ENCODE measurements at places on chromosomes 5 and 9.

- DNase-seq, result no peak
Observed at GRCh38 chr5:65413822-65414221, 67.9 kb downstream of the ADAMTS6 start.

- DNase-seq, result no peak
Observed at GRCh38 chr9:78691542-78691941, 394.6 kb downstream of the PSAT1 start.

- no peak for DNase-seq
Observed at GRCh38 chr5:6029811-6030271, 348.5 kb downstream of the MED10 start.

DNA sequence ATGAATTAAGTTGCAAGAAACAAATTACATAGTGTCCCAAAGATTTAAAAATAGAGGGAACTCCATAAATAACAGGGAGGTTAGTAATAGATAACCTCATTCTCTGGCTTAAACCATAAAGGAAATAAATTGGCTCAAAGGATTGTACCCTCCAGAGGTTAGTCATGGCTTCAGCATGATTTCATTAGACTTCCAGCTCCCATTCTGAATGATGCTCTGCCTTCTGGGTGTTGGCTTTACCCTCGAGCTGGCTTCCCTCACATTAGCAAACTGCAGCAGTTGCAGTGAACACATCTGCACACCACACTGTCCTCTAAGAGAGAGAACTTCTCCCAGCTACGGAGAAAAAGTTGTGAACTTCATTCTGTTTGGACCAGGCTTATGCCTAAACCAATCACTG is 70.4 kb downstream of the RGS7BP start:
- no peak for DNase-seq

GRCh38 chr9:128901822-128902221 is 19.0 kb upstream of the PHYHD1 start:
- DNase-seq, result no peak

GRCh38 chr9:120214332-120214731 is 365.6 kb downstream of the CDK5RAP2 start:
- no peak for DNase-seq

GRCh38 chr5:6386271-6386670 is 7.9 kb upstream of the MED10 start:
- no peak for DNase-seq

DNA sequence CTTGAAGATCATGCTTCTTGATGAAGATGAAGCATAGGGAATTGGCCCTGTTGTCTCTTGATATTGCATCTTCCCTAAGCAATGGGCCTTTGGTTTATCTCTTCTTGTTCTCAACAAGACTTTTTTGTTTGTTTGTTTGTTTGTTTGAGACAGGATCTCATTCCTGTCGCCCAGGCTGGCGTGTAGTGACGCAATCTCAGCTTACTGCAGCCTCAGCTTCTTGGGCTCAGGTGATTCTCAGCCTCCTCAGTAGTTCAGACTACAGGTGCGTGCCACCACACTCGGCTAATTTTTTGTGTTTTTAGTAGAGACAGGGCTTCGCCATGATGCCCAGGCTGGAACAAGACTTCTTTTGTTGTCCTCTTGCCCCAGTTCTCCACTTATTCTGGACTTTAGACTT is 5.2 kb downstream of the TMEFF1 start:
- no peak for DNase-seq

DNA sequence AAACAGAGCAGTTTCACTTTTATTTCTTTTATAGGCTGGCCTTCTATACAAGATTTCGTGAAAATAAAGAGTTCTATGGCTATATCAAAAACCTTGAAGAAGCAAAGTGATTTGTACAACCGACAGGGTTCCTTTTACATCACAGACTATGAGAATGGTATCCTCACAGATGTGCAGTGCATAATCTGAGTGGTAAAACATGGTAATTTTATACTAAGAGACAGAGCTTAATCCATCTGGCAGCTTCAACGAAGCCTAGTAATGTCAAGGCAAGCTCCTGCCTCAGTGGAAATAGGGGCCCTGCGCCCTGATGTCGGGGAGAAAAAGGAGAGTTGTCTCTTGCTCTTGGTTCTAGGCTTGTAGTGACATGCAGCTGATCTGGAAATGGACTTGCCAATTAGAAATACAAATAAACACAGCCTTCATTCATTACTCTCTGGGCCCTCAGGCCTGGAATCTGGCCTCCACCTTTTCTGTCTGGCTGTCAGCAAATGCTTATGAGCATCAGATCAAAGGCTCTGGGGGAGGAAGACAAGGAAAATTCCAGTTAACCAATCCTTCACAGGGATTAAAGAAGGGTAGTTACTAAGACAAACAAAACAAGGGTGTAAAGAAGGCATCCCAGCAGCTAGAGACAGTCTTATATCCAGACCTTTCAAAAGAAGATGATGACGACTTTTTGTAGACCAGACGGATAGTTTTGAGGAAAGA is 33.6 kb upstream of the TRIM32 start:
- no peak for DNase-seq

- no peak for DNase-seq
Observed at GRCh38 chr5:56530626-56531138, 284.7 kb upstream of the MAP3K1 start.

DNA sequence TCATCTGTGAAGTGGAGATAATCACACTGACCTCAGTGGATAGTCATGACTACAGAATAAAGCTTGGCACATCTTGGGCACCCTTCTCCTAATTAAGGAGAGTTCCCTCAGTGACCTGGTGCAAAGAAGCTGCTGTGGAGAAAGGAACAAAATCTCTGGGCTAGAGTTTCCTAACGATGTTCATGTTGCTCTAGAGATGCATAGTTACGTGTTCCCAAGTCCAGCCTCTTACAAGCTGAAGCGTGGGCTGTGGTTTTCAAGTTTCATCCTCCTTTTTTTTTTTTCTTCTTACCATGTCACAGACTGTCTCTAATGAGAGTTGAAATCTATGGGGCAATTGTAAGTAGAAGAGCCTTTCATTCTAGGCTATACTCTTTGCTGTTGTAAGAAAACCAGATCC is 113.8 kb downstream of the DOCK8 start:
- no peak for DNase-seq

DNA sequence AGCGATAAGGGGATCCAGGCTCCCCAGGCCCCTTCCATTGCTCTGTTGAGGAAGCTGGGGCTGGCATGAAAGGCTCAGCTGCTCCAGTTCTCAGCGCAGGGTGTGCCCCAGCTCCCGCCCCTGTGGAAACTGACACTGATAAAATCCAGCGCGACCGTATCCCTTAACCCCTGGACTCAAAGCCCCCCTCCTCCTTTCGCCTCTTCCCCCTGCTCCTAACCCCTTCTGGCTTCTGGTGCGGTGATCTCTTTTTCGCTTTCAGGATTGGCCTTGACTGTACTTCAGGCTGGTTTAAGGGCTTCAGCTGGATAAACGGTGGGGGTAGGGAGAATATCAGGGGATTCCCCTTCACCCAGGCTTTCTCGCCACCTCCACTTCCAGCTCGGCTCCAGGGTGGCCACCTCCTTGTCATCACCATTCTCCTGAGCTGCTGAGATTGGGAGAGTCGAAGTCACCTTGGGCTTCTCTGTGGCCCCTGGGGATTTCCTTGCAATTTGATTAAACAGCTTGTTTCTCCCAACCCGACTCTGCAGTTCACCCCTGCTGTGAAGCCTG is 843 bp downstream of the BSPRY start:
- DNase-seq, result no peak

DNA sequence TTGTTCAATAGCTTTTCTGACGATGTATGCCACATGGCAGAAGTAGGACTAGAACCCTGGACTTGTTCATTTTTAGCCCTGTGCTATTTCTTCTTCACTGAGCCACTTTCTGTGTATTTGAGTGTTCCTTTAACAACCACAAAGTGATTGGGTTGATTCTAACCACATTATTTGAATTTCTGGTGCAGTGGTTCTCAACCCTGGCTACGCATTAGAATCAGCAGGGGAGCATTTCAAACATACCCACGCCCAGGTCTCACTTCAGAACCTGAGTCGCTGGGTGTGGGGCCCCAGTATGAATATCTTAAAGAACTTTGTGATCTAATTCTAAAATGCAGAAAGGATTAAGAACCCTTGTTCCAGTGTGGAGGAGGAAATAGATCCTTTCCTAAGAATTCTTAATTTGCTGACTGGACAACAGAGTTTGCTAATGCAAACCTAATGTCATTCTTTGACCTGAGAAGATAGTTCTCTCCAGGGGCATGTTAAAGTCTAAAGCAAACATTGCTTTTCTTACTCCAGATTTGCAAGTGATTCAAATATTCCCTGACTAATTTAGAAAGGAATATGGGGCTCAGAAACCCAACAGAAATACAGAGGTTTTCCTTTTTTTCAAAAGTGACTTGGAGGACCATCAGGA is 75.4 kb upstream of the GDNF start:
- no peak for DNase-seq

DNA sequence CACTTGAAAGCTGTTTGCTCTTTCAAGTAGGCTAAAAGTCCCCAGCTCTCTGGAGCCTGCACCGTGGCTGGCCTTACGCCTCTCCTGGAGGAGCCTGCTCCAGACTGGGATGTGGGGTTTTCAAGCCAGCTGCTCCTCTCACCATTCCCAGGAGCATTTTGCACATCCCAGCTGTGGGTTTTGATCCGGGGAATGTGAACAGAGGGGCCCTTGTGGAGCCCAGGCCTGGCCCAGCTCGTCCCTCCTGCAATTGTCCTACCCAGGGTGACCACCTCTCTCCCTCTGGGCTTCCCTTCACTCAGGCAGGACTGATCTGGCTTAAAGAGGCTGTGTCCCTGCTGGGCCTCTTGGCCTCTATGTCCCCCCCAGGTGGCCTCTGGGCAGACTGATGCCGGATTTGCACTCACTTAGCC is 32.5 kb upstream of the TIFAB start:
- no peak for DNase-seq

DNA sequence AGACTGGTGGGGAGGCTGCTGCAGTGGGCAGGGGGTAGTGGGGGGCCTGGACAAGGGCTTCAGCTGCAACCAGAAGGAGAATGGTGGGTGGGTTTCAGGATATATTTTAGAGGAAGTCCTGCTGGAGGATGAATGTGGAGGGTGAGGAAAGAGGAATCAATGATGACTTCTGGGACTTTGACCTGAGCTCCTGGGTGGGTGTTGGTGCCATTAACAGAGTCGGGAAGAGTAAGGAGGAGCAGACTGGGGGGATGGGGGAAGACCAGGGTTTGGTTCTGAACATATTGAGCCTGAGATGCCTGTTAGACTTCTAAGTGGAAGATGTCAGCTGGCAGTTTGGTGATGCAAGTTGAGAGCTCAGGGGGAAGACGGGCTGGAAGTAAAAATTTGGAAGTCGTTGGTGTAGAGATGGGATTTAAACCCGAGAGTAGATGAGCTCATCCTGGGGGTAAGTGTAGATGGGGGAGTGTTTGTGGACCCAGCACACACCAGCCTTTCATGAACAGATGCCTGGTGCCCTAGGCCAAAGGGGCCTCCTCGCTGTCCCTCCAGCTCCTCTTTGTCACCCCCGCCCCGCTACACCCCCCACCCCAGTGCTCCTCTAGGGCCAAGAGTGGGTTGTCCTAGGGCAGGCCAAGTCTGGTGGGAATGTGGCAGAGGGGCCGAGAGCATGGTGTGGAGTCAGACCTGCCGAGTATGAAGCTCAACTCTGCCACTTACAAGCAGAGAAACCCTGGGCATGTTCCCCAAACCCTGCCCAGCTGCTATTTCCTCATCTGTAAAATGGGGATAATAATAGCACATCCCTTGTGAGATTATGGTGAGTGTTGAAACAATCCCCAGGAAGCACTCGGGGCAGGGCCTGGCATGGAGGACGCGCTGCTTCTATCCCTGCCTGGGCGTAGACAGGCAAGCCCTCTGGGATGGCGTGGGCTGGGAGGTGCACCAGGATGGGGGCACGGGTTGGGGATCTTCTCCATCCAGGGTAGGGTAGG is 4.0 kb downstream of the DNM1 start:
- no peak for DNase-seq

DNA sequence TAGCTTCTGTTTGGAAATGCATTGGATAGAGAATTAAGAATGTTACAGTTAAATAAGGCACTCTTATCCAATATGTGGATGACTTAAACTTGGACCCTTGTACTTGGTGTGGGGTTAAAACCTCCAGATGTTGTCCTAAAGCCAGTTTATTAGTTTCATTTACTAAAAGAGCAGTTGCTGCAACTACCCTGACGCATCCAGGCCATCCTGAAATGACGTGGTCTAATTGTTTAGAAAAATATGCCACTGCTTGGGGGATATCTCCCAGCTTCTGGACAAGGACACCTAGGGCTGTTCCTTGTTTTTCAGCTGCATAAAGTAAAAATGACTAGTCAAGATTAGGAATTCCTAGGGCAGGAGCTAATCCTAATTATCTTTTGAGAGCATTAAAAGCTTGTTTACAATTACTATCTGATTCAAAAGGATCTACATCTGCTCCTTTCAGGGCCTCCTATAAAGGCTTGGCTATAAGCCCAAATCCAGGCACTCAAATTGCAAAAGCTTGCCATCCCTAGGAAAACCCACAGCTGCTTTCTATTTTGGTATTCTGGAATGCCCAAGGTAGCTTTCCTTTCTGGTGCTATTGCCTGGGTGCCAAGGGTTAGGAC is 45.7 kb upstream of the SLCO4C1 start:
- no peak for DNase-seq

- DNase-seq, result no peak
Observed at GRCh38 chr9:98551511-98552286, 157.0 kb downstream of the GABBR2 start.

GRCh38 chr5:170235876-170236864 is 3.4 kb downstream of the C5orf58 start:
- no peak for DNase-seq

DNA sequence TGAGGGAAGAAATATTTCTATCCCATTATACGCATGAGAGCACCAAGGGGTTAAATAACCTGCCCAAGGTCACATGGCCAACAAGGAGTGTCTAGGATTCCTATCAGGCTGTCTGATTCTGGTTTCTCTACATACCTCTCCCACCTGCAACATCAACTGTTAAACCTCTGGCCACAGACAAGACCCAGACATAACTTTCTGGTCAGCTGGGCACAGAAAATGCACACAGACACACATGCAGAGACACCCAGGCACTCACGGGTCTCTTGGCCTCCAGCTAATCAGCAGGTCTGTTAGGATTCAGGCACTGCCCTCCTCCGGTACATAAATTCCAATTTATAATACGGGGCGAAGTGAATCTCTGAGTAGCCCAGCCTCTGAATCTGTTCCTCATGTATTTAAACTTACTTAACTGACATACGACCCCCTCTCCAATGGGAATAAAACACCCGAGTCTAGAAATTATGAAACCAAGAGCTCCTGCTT is 1.5 kb downstream of the SEPTIN8 start:
- DNase-seq, result no peak

- DNase-seq, result no peak
Observed at GRCh38 chr9:135130207-135130976, 42.9 kb downstream of the OLFM1 start.
